ENCODE measurements at places on chromosomes 7 and 10.

DNA sequence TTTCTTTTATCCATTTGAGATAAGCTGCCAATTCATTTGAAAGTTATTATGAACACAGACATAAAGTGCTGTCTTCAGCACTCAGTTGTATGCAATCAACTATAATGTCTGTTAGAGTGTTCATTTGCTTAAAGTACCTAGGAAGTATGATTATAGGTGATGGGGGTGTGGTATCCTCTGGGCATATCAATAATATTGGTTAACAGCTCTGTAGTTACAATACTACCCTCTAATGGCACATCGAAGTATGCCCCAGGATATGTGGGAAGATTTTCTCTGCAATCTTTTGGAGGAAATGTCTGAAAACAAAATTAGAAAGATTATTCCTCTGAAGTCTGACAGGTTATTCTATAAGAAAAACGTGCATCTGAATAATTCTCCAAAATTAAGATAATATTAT, 429.7 kb downstream of the ARL4A start:
- no peaks in the 10 kb centered on the region for H3K36me3 ChIP-seq
- H3K4me1 ChIP-seq: no peaks in the 10 kb centered on the region
- DNase-seq: no peak
- H3K27ac ChIP-seq: no peak overlapping the region
- no peaks in the 10 kb centered on the region for H3K27me3 ChIP-seq

DNA sequence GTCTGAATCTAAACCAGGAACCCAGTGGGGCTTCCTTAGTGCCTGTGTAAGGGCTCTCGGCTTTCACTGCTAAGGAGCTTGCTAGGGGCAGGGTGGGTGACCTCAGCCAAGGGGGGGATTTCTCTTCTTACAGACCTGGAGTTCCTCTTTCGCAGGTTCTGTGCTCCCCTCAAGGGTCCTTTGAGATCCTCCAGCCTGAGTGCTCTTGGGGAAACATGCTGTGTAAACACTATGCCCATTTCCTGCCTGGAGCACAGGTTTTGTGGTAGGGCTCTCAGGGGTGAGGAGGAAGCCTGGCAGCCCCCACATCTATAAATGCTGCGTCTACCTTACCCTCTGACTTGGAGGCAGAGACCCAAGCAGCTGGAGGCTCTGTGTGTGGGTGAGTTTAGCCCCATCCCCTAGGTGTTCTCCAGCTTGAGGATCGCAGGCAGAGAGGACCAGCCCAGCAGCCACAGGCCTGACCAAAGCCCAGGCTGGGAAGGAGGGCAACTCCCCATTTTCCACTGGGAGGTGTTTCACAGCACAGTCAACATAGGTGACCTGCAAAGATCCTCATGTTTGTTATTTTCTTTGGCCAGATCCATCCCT, at the start of gene SFTPA1:
TSS of gene SFTPA1 (plus strand) at position 339 of the 591 bp plus-strand sequence. CDS start 887 bp downstream, outside the sequence.
- no peak within 1 kb of the TSS for H3K4me3 ChIP-seq
- H3K27me3 ChIP-seq: peaks cover 6% of the 10 kb centered on the region
- H3K4me1 ChIP-seq: no peaks in the 10 kb centered on the region
- no peak within 1 kb of the TSS for H3K27ac ChIP-seq
- no peak for DNase-seq
- no peaks in the 10 kb centered on the region for H3K36me3 ChIP-seq

DNA sequence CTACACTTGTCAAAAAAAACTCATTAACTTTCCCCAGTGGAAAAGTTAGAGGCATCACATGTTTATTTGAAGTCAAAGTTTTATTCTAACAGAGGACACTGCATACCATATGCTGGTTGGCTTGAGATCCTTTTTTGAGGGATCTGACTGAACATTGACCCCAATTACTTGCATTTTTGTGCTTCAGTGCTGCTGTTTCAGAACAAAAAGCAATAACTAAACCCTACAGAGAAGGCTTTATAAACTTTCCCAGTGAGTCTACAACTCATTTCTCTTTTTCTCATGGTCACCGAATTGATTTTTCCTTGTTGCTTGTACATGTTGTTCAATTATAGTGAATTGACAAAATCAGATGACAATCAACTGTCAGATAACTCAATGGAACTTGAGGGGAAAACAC, 69.3 kb upstream of the PHYHIPL start:
- no peaks in the 10 kb centered on the region for H3K4me1 ChIP-seq
- H3K27me3 ChIP-seq: no peaks in the 10 kb centered on the region
- no peak overlapping the region for H3K27ac ChIP-seq
- H3K36me3 ChIP-seq: no peaks in the 10 kb centered on the region

GRCh38 chr7:36570528-36571189, 153.6 kb downstream of the AOAH start:
- peaks cover 3% of the 10 kb centered on the region for H3K4me1 ChIP-seq
- no peaks in the 10 kb centered on the region for H3K27me3 ChIP-seq
- H3K27ac ChIP-seq: no peak overlapping the region
- DNase-seq: no peak
- H3K36me3 ChIP-seq: peaks cover 7% of the 10 kb centered on the region
- H3K4me3 ChIP-seq: no peak overlapping the region

Data from stimulated activated naive B cell treated with anti-CD40 and anti-IgM and Interleukin-4, amounts not matched to agents 10 μg/mL and 1 μg/mL and 100 μg/mL, for 72 hours (primary cell).